ENCODE measurements at places on chromosomes 7 and 10. TPM values are rescaled to one million over a fixed set of nuclear protein-coding genes. Genes with fewer than 3 reads are reported as not detected.

The NACAD gene
- total RNA-seq, result 0.49 TPM

The SPDYE1 gene
- total RNA-seq, result 0.10 TPM

The ASB4 gene
- total RNA-seq, result not detected

The GRID2IP gene
- 1.7 TPM for total RNA-seq

The ANXA8L1 gene
- not detected for total RNA-seq

The CAV2 gene
- total RNA-seq, result not detected

The SFTPA1 gene
- not detected for total RNA-seq

The RELN gene
- total RNA-seq, result not detected

The HECW1 gene
- total RNA-seq, result not detected

The NME8 gene
- not detected for total RNA-seq

The AKR1C1 gene
- total RNA-seq, result not detected

The SLC16A12 gene
- not detected for total RNA-seq

The CNNM1 gene
- total RNA-seq, result not detected

The PNLIP gene
- not detected for total RNA-seq

The PIK3AP1 gene
- 137 TPM for total RNA-seq

The AKR1D1 gene
- total RNA-seq, result not detected

The EVX1 gene
- total RNA-seq, result not detected

The ZC3HAV1L gene
- total RNA-seq, result 1.8 TPM

The CABCOCO1 gene
- not detected for total RNA-seq

The TSPAN33 gene
- total RNA-seq, result 117 TPM

The CDK14 gene
- 174 TPM for total RNA-seq

The C10orf143 gene
- total RNA-seq, result 9.1 TPM

The DTX2 gene
- 68.4 TPM for total RNA-seq

The KCTD7 gene
- total RNA-seq, result 44.4 TPM
